ENCODE measurements at places on chromosomes 3 and 15. TPM values are rescaled to one million over a fixed set of nuclear protein-coding genes. Genes with fewer than 3 reads are reported as not detected.

- H3K36me3 ChIP-seq, result no peaks in the 10 kb centered on the region
- no peaks in the 10 kb centered on the region for H3K27me3 ChIP-seq
- no peak for DNase-seq
- H3K4me1 ChIP-seq, result no peaks in the 10 kb centered on the region
- no peak overlapping the region for H3K27ac ChIP-seq
Measured at GRCh38 chr15:65936282-65936681, 67.0 kb downstream of the RAB11A start.

Gene GABRR3
- not detected for total RNA-seq

Gene SECISBP2L
- total RNA-seq, result 36.7 TPM

DNA sequence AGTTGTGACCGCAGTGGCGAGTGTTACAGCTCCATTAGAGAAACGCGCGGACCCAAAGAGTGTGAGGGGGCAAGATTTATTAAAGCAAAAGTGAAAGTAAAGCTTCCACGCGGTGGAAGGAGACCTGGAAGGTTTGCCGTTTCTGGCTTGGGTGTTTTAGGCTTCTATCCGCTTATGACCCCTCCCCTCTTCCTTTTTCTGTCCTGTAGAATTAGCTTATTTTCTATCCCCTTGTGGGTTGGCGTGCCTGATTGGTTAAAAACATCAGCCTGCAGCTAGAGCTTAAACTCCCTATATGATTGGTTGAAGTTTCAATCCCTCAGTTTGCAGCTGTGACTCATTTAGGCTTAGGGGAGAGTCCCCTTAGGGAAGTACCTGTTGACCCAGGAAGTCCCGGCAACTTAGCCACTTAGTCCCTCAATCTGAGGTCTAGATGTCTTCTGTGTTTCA lies 39.6 kb downstream of the C3orf38 start:
- H3K4me3 ChIP-seq, result no peak overlapping the region
- no peak for DNase-seq
- H3K27ac ChIP-seq, result no peak overlapping the region
- H3K27me3 ChIP-seq, result no peaks in the 10 kb centered on the region

Gene PLSCR5
- not detected for total RNA-seq

GRCh38 chr15:88057836-88058235 lies 198.7 kb downstream of the NTRK3 start:
- H3K4me3 ChIP-seq, result no peak overlapping the region
- no peaks in the 10 kb centered on the region for H3K27me3 ChIP-seq
- H3K36me3 ChIP-seq, result no peaks in the 10 kb centered on the region
- no peaks in the 10 kb centered on the region for H3K4me1 ChIP-seq
- no peak for DNase-seq

- H3K27ac ChIP-seq, result no peak overlapping the region
- H3K36me3 ChIP-seq, result no peaks in the 10 kb centered on the region
- H3K4me3 ChIP-seq, result no peak overlapping the region
Measured at GRCh38 chr3:102444101-102444500, 9.3 kb downstream of the ZPLD1 start.

DNA sequence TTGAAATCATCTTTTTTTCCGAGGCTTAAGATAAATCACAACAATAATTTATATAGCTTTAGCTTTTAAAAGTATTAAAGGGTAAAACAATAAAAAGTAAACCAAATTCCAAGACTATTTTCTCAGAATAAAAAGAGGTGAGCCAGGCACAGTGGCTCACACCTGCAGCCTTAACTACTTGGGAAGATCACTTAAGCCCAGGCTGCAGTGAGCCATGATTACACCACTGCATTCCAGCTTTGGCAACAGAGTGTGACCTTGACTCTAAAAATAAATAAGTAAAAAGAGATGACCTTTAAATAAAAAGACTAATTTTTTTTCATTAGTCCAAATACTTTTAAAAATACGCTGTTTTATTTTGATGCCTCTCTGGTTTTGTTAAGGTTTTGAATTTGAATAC lies 54.4 kb downstream of the C3orf80 start:
- H3K27me3 ChIP-seq, result no peaks in the 10 kb centered on the region
- H3K4me1 ChIP-seq, result no peaks in the 10 kb centered on the region
- peaks cover 44% of the 10 kb centered on the region for H3K36me3 ChIP-seq
- no peak for DNase-seq
- no peak overlapping the region for H3K4me3 ChIP-seq
- no peak overlapping the region for H3K27ac ChIP-seq

DNA sequence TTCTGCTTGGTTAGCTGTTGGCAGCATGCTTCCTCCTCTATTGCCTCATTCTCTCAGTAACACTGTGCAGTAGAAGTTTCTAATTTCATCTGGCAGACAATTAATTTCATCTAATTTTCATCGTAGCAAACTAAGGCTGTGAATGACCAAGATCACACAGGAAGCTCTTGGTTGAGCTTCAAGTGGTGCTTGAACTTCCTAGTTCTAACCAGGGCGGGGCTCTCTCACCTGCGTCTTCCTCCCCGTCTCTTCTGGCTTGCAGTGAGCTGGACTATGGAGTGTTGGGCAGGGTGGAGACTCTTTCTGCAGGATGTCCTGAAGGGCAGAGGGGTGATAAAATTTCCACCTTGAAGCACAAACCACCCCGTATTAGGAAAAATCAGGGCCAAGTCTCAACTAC lies 2.0 kb upstream of the IL16 start:
- no peak overlapping the region for H3K27ac ChIP-seq
- no peaks in the 10 kb centered on the region for H3K4me1 ChIP-seq
- H3K36me3 ChIP-seq, result no peaks in the 10 kb centered on the region
- no peaks in the 10 kb centered on the region for H3K27me3 ChIP-seq
- H3K4me3 ChIP-seq, result no peak overlapping the region

GRCh38 chr3:11346416-11346815 lies 74.2 kb downstream of the ATG7 start:
- no peak overlapping the region for H3K27ac ChIP-seq
- no peak overlapping the region for H3K4me3 ChIP-seq
- no peak for DNase-seq
- peaks cover 29% of the 10 kb centered on the region for H3K36me3 ChIP-seq

DNA sequence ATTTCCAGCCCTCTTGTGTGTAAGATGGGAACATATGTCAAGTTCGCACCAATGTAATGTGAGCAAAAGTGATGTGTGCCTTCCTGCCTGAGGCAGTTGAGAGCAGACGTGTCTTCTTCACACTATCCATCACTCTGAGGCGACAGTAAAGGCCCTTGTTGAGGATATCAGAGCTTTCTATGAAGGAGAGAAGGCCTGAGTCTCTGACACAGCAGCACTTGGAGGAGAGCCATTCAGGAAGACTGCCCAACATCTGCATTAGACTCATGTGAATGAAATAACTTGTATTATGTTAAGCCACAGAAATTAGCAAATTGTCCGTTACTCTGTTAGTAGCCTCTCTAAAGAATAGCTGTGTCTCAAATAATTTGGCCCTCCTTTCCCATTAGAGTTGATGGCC lies 108.8 kb upstream of the CCDC54 start:
- no peak for DNase-seq
- H3K36me3 ChIP-seq, result no peaks in the 10 kb centered on the region
- H3K27ac ChIP-seq, result no peak overlapping the region
- H3K27me3 ChIP-seq, result no peaks in the 10 kb centered on the region
- H3K4me3 ChIP-seq, result no peak overlapping the region
- H3K4me1 ChIP-seq, result peaks cover 4% of the 10 kb centered on the region

- peaks cover 47% of the 10 kb centered on the region for H3K4me1 ChIP-seq
- DNase-seq, result peak; percentile 93
- H3K4me3 ChIP-seq, result peak overlapping the region; percentile 96
- peak overlapping the region; percentile 94 for H3K27ac ChIP-seq
Measured at GRCh38 chr3:4977001-4977852, 2.0 kb upstream of the BHLHE40 start.

Gene TIMP4
- total RNA-seq, result 5.4 TPM

Gene SRGAP3
- 6.0 TPM for total RNA-seq

Gene FETUB
- not detected for total RNA-seq

GRCh38 chr3:118269537-118270125 lies 765.0 kb downstream of the IGSF11 start:
- H3K27me3 ChIP-seq, result no peaks in the 10 kb centered on the region
- no peak overlapping the region for H3K4me3 ChIP-seq
- no peaks in the 10 kb centered on the region for H3K36me3 ChIP-seq
- peak; percentile 62 for DNase-seq

- H3K36me3 ChIP-seq, result peaks cover 48% of the 10 kb centered on the region
- H3K4me1 ChIP-seq, result peaks cover 30% of the 10 kb centered on the region
- no peak for DNase-seq
- H3K4me3 ChIP-seq, result peak overlapping the region; percentile 100
- H3K27ac ChIP-seq, result peak overlapping the region; percentile 15
Measured at GRCh38 chr3:52707585-52707984, 1.7 kb downstream of the SPCS1 start.

DNA sequence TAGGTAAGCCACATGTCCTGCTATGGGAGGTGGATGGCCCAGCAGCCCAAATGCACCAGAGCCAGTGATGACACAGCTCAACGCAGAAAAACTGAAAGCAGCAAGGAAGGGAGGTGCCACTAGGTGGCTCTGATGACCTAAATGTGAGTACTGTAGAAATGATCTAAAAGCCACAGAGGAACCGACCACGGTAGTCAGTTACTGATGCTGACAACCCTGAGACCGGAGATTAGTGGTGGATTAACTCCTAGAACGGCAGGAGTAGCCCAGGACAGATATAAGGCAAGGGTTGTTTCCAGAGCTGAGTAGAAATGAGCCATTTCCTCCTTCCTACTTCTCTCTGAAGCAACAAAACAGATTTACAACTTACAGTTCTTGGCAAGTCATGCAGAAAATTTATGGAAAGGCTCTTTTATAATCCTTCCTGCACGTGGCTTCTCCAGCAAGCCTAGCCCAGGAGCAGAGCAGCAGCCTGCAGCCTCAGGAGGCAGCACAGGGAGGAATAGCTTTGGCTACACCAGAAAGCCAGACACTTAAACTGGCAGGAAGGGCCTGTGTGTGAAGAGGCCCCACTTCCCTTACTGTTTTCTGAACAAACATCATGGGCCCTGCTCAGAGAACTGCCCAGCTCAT lies 13.1 kb downstream of the FBXL22 start:
- H3K27ac ChIP-seq, result peak overlapping the region; percentile 80
- H3K4me3 ChIP-seq, result no peak overlapping the region
- peaks cover 32% of the 10 kb centered on the region for H3K4me1 ChIP-seq
- H3K36me3 ChIP-seq, result no peaks in the 10 kb centered on the region

DNA sequence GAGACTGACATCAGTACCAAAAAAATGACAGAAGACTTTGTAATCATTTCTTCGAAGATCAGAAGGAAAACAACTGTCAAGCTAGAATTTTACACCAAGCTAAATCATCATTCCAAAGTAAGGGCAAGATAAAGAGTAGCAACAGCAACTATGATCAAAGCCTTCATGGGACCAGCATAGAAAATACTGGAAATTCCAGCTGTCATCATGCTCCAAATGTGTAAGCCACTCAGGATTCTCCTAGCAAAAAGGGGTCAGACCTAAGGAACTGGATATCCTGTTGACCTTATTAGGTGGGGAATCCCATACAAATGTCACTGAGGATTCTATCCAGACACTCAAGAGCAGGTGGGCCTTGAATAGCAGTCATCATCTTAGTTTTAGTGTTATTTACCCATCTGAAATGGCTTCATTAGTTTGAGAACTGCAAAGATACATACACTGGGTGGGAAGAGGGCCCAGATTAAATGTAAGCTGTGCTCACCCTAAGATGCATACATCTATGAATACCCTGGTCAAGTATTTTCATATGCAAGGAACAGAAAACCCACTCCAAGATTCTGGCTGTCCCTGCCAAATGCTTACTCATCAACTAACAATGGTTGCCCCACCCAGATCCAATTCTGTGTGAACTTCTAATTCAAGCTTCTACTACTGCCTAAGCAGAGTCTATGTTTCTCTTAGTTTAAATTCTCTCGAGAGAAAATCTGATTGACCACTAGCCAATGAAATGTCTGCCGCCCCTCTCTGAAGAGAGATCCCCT lies 33.5 kb downstream of the CLDN18 start:
- peaks cover 7% of the 10 kb centered on the region for H3K36me3 ChIP-seq
- no peaks in the 10 kb centered on the region for H3K27me3 ChIP-seq
- DNase-seq, result no peak

Gene KLHDC8B
- 18.6 TPM for total RNA-seq

DNA sequence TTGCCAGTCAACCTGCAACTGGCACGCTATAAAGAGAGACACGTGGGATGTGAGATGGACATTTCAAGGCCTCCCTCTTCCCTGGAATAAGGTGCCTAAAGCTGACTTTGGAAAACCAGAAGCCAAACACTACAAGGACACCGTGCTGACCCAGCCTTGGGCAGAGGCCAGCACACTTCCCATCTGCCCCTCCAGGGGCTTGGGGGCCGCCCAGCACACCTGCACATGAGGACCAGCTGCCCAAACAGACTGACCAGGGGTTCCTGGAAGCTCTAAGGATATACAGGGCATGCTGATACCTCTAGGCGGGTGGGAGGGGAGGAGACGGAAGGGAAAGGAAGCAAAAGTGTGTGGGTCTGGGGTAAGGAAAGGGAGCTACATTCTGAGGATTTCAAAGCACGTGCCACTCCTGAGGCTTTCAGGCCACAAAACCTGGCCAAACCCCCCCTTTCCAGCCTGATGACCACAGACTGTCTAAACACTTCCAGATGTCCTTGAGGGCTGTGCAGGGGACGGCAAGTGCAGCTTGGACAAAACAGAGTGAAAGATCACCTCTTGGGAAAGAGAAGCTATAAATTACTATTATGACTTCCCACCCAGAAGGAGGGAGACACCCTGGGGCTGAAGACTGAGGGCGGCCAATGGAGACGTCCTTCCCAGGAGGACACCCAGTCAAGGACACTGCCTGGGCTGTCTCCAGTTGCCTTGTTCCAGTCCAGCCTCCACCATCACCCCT lies 57.9 kb downstream of the ADCY5 start:
- H3K36me3 ChIP-seq, result no peaks in the 10 kb centered on the region
- peak overlapping the region; percentile 46 for H3K27ac ChIP-seq
- H3K27me3 ChIP-seq, result peaks cover 4% of the 10 kb centered on the region
- H3K4me3 ChIP-seq, result no peak overlapping the region
- no peak for DNase-seq
- H3K4me1 ChIP-seq, result peaks cover 33% of the 10 kb centered on the region

- no peak for DNase-seq
- H3K4me1 ChIP-seq, result peaks cover 7% of the 10 kb centered on the region
- no peaks in the 10 kb centered on the region for H3K27me3 ChIP-seq
- no peak overlapping the region for H3K27ac ChIP-seq
- no peaks in the 10 kb centered on the region for H3K36me3 ChIP-seq
Measured at GRCh38 chr3:55621026-55621422, 133.9 kb upstream of the WNT5A start.

Gene TNNC1
- 1.6 TPM for total RNA-seq

GRCh38 chr15:81271761-81272644 lies 51.9 kb downstream of the STARD5 start:
- H3K27ac ChIP-seq, result no peak overlapping the region
- H3K4me1 ChIP-seq, result peaks cover 12% of the 10 kb centered on the region
- H3K27me3 ChIP-seq, result no peaks in the 10 kb centered on the region
- H3K36me3 ChIP-seq, result no peaks in the 10 kb centered on the region

Gene PRTG
- 0.47 TPM for total RNA-seq

DNA sequence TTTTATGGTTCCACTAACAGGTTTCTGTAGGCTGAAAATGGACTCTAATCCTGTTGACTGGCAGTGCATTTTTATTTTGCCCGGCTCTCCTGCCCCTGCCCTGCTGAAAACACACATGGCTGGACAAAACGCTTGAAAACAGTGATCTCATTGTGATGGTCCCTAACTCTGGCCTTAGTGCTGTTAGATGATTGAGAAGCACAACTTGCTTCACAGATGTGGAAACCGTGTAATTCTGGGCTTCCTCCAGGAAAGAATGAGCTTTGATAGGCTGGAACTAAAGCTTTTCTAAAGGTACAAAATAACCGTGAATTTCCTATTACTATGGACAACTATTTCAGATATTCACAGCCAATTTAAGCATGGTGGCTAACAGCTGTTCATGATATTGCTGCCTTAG lies 121.4 kb downstream of the VGLL3 start:
- no peak for DNase-seq
- no peaks in the 10 kb centered on the region for H3K36me3 ChIP-seq
- H3K27me3 ChIP-seq, result no peaks in the 10 kb centered on the region
